Left lung (tissue), 14 donors: ENCODE measurements at places on chromosomes 1 and 21. TPM values are rescaled to one million over a fixed set of nuclear protein-coding genes. Genes with fewer than 3 reads are reported as not detected.

DNA sequence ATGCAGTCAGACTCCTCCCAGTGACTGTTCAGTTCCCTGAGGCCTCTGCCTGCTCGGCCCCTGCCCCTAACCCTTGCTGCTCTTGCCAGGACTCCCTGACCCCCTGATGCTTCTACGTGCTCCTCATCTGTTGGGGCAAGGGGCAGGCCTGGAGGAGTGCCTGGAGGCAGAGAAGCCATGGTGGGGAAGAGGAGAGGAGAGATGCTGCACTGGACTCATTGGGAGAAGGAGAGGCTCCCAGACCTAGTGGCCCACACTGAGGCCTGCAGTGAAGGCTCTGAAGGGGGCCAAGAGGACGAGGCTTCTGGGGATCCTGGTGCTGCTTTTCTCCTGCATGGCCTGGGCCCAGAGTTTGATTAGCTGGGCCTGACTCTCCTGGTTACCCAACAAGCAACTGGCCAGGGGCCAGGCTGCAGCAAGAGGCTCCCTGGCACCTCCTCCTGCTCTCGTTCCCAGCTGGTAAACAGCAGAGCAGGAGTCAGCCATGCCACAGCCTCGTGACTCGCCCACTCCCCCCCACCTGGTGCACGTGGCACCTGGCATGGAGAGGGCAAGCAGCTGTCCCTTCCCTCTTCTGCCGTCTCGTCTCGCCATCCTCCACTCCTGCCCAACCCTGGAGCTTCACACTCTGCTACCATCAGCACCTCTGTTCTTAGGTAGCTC lies 847 bp upstream of the RORC start:
- DNase-seq = peak; percentile 84

GRCh38 chr1:3327389-3327702 lies 127.1 kb upstream of the ARHGEF16 start:
- DNase-seq = no peak

- no peak for DNase-seq
These were observed 1.4 kb downstream of the S100A12 start for GRCh38 chr1:153374071-153374470.

Gene CD48
- total RNA-seq = 35.5 TPM

Gene MED8
- total RNA-seq = 40.3 TPM

GRCh38 chr1:209580577-209580976 lies 2.9 kb upstream of the CAMK1G start:
- no peak for DNase-seq

DNA sequence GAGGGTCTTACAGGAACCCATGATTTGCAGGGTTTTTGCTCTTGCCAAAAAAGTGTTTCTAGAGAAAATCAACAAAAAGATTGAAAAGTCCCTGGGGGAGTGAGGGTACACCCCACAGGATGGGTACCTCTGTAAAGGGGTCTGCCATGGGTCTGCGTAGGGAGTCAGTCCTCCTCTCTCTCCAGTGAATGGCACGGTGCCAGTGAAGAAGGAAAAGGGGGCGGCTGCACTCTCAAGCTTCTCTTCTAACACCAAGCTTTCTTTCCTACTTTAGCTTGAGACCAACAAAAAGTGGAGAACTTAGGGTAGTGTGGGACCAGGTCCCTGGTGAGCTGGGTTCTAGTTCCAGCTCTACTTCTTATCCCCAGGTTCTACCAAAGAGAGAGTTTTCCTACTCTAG lies 87.4 kb downstream of the GLUL start:
- DNase-seq = no peak

- no peak for DNase-seq
These were observed 69.2 kb upstream of the SSBP3 start for GRCh38 chr1:54475357-54475881.

- DNase-seq = no peak
These were observed 62.8 kb downstream of the MAGI3 start for GRCh38 chr1:113452921-113453770.

DNA sequence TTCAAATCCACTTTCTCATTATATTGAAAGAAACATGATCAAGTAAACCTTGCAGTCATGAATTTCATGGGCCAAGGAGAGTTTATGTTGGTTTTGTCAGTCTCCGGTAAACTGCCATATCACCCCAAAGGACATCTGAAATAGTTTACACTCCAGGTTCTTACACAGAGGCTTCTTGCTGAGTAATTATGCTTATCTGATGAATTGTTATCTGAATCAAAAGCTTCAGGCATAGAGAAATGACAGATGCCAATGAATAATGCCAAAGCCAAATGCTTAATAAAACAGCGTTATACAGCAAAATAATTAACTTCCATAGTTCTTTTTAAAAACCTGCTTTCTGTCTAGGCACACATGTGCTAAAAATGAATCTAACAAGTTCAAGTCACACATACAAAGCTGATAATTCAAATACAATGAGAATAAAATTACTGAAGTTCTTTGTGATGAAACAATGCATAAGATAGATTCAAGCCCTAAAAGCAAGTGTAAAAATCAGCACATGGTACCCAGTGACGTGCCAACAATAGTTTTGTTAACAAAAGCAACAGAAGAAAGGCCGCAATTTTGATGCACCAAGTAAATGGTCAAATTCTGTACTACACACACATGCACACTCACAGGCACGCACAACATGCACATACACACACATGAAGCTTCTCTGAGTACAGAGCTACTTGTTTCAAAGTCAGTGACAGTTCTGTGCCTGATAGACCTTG lies 109.2 kb downstream of the SLC44A5 start:
- DNase-seq = no peak

Gene WDR26
- 86.6 TPM for total RNA-seq

- no peak for DNase-seq
These were observed 238.2 kb upstream of the KCNK2 start for GRCh38 chr1:214844319-214844718.

- DNase-seq = no peak
These were observed 78.3 kb downstream of the NOS1AP start for GRCh38 chr1:162147760-162148159.

Gene LCE2B
- not detected for total RNA-seq

Gene CRABP2
- total RNA-seq = 23.3 TPM

DNA sequence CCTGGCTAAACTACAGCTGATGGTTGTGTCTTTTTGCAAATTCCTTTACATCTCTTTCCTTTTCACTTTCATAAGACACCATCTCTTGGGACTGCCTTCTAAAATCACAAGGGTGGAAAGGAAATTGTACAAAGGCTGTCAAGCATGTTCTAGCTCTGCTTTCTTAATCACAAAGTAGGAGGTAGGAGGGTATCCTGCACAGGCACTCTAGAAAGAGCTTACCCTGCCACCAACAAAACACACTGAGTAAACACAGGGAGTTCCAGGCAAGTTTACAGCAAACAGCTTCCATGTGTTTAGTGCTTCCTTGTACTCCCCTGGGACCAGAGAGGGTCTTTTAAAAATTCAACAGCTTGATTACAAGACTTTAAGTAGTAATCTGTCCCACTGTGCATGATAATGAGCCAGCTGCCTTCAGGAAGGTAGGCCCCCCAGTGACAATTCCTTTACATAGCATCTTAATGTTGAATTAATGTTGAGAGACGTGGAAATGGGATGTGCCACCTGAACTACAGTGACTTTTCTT lies 2.4 kb downstream of the PLPP3 start:
- DNase-seq = no peak

GRCh38 chr1:216258856-216259255 lies 164.4 kb downstream of the USH2A start:
- DNase-seq = no peak

GRCh38 chr1:8121261-8122159 lies 95.4 kb upstream of the ERRFI1 start:
- DNase-seq = peak; percentile 77

Gene RCSD1
- 12.2 TPM for total RNA-seq

- no peak for DNase-seq
These were observed 276.9 kb upstream of the ADGRL4 start for GRCh38 chr1:79283451-79283850.

Gene OR2T3
- not detected for total RNA-seq

DNA sequence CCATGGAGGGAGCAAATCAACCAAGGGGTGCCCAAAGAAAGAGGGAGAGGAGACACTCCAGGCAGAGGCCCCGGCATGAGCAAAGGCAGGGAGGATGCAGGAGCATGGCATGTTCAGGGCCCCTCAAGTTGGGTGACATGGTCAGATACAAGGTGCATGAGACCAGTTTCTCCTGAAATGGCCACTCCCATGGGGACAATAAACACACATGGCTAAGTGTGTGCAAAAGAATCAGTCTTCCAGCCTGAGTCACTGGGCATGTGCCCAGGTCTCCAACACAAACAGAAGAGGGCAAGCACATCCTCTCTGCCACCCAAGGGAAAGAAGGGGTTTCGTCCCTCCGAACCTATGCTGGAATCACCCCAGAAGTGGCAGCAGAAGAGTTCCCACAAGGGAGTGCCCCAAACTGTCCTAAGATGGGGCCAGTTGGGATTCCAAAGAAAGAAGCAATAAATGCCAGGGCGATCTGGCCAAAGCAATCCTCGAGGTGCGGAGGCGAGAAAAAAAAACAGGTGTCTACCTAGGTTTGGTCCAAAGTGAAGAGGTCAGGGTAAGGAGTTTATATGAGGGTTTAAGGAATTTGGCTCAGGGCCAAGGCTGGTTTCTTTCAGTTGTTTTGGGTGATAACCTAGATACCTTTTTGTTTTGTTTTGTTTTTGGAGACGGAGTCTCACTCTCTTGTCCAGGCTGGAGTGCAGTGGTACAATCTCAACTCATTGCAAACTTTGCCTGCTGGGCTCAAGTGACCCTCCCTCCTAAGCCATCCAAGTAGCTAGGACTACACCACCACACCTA lies 13.2 kb downstream of the CASP9 start:
- DNase-seq = no peak

DNA sequence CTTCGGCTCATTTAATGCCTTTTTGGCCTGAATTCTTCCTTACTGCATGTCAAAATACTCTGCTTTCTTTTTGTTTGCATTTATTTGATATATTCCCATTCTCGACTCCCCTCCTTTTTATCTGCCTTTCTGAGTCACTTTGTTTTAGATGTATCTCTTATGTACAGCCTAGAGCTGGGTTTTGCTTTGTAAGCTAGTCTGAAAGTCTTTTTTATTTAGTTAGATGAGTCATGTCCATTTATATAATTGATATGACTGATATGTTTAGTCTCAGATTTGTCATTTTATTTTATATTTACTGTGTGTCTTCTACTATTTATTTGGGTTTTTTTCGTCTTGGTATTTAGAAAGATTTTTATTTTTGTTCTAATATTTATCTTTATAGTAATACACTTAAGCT lies 33.6 kb upstream of the GNG5 start:
- DNase-seq = no peak

Gene DMRTB1
- not detected for total RNA-seq

DNA sequence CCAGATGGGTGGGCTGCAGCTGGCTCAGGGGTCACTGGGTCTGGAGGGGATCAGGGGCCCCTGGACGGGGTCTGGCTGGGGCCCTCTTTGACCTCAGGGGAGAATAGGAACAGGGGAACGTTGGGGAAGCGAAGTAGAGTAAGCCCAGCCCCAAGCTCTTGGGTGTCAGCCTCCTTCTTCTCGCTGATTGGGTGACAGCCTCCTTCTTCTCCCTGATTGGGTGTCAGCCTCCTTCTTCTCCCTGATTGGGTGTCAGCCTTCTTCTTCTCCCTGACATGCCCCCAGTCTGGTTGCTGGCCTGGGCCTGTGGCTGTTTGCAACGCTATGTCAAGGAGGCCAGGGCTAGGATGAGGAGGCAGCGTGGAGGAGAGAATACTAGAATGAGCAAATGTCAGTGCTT lies 76.7 kb upstream of the CASZ1 start:
- no peak for DNase-seq

Gene OLFML2B
- total RNA-seq = 36.1 TPM

DNA sequence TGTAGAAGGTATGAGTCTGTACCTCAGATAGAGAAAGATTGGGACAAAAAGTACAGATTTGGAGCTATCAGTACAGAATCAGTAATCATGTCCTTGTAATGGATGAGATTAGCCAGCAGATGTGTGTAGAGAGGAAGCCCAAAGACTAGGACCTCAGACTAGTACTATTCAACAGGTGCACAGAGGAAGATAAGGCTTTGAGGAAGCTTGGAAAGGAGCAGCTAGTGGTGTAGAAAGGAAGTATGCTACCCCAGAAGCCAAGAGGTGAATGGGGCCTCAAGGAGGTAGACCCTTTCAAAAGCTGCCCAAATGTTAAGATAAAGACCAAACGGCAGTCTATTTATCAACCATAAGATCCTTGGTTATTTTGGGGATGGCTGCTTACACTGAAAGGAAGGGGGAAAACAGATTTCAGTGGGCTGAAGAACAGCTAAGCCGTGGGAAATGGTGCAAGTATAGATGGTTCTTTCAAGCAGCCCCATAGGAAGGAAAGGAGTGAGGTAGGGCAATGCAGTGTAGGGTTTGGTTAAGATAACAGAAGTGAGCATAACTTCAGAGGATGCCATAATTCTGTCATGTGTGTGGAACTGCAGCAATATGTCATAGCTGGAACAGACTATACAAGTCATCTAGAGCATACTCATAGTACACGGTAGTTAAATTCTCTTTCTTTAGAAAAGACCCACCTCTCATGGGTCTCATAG lies 221.7 kb downstream of the HHIPL2 start:
- no peak for DNase-seq

Gene KCNE1
- 3.8 TPM for total RNA-seq

GRCh38 chr21:39118061-39118460 lies 65.2 kb downstream of the PSMG1 start:
- DNase-seq = no peak
